SHP77 (cell line): ENCODE measurements at places on chromosomes 11 and 22.

GRCh38 chr11:44116234-44116830 lies 20.9 kb downstream of the EXT2 start:
- no peak for DNase-seq

- no peak for DNase-seq
Measured at GRCh38 chr22:49763696-49764095, 64.0 kb downstream of the BRD1 start.

DNA sequence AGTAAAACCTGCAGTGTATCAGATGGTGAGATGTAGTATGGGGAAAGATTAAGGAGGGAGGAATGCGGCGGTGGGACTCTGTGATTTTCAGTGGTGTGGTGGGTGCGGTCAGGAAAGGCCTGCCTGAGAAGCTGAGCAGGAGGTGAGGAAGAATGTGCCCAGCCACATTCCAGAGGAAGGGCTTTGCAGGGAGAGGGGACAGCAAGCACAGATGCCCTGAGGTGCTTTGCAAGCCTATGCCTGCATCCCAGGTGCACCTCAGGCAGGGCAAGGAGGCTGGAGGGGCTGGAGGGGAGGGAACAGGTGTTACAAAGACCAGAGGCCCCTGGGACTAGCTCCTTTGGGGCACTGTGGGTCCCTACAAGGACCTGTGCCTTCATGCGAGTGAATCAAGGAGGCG lies 42.1 kb downstream of the MYO7A start:
- DNase-seq: no peak

DNA sequence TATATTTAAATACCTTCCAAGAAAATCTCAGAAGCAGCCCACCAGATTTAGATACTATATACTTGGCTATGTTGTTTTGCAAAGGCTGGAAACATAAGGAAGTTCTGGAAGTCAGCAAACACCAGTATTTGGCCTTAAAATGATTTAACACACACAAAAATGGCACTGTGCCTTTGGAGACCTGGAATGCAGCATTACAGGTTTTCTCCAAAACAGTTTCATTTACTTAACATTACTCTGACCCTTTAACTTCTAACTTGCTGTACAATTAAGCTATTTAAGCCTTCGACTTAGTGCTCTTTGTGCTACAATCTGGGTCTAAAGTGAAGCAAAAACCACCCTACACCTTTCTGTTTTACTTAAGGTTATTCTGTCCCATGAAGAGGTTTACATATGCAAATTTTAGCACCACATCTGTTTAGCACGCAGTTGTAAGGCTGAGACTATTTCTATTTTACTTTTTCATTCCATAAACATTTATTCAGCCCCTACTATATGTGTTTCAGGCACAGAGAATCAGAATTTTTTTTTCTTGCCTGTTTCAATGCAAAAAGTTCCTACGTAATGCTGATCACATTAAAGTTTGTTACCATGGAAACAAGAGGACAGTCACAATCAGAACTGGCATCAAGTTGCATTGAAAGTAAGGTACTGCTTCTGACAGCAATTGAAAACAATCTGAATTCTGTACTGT lies 70.3 kb downstream of the MAML2 start:
- DNase-seq: no peak

GRCh38 chr22:49779211-49779610 lies 48.5 kb downstream of the BRD1 start:
- DNase-seq: no peak

GRCh38 chr11:12453243-12453642 lies 75.9 kb downstream of the PARVA start:
- no peak for DNase-seq

- DNase-seq: no peak
Measured at GRCh38 chr11:10866893-10867331, 9.1 kb upstream of the ZBED5 start.

GRCh38 chr11:86755146-86755545 lies 45.2 kb upstream of the PRSS23 start:
- DNase-seq: no peak

GRCh38 chr11:63845303-63845702 lies 6.4 kb downstream of the MARK2 start:
- no peak for DNase-seq

DNA sequence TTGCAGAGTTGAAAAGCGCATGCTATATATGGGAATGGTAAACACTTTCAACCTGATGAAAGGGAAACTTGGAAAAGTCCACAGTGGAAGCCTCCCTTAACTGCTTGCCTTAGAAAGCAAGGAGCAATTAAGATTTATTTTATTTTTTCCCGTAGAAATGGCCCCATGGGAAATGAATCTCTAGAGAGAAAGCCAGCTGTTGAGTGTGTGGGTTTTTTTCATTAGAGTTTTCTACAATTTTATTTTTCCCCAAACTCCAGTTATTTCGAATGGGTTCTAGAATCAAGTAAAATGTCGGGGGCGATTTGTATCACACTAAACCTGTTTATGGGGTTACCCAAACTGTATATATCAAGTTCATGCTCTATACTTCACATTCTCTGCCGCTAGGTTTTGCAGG lies at the start of gene OR5M3:
OR5M3 (minus strand) TSS at position 101 of the 400 bp plus-strand sequence. CDS start 2,855 bp downstream, outside the sequence.
- DNase-seq: no peak

GRCh38 chr11:31419138-31419537 lies 49.5 kb downstream of the DNAJC24 start:
- DNase-seq: no peak

DNA sequence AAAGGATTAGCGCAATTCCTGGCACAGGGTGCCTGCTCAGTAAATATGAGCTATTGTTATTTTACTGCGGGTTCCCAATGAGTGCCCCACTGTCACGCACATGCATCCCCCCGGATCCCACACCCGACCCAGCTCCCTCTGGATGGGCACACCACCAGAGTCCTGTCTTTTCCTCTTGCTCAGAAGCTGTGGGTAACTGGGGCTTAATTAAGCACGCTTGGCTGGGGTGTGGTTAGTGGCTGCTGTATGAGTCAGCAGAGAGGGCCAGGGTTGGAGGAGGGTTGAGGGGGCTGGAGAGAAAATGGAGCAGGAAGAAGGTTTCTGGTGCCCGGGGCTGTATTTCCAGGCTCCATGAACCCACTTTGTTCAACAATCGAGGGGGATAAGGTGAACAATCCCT lies 30.3 kb upstream of the NECTIN1 start:
- DNase-seq: no peak

DNA sequence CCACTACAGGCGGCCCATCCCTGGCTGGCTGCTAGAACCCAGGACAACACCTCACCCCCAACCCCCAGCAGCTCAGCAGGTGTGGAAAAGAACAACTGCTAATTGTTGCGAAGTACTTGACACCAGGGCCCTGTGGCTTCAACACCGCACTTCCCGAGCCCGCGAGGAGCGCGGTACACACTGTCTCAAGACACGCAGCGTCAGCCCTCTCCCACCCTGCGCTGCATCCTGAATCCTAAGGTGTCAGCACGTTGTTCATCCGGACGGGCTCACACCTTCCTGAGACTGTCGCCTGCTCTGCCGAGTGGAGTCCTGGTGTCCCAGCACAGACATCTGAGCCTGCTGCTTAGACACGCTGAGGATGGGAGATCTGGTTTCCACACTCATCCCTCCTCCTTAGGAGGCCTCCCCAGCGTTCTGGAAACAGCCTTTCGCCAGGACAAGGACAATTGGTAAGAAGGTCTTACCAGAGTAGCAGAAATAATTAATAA lies 1336.2 kb downstream of the BRD1 start:
- no peak for DNase-seq

DNA sequence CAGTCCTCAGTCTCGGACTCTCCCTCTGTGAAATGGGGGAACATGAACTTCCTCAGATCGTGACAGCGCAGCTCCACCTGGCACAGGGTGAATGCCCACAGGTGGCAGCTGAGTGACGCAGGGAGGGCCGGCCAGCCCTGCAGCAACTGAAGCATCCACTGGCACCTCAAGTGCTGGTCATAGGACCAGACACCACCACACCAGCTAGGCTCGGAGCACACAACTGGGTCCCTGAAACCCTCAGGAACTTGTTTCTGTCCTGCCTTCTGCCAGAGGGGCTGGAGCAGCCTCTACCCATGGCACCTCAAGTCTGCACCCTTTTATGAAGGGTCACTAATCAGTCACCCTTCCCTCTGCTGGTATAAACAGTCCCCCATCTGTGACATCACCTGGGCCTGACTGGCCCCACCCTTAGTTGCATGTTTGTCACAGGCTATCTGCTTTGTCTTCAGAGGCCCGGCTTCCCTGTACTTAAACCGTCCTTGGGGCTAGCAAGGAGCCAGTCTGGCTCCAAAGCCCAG lies 7.4 kb upstream of the CDC42BPG start:
- no peak for DNase-seq

DNA sequence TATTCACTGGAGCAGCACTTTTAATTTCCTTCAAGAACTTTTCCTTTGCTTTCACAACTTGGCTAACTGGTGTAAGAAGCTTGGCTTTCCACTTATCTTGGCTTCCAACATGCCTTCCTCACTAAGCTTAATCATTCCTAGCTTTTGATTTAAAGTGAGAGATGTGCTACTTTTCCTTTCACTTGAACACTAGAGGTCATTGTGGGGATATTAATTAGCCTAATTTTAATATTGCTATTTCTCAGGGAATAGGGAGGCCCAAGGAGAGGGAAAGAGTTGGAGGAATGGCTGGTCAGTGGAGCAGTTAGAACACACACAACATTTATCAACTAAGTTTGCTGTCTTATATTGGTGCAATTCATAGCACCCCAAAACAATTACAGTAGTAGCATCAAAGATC lies 24.6 kb upstream of the CCDC90B start:
- no peak for DNase-seq

- DNase-seq: no peak
Measured at GRCh38 chr11:10805741-10806140, 3.0 kb downstream of the EIF4G2 start.

DNA sequence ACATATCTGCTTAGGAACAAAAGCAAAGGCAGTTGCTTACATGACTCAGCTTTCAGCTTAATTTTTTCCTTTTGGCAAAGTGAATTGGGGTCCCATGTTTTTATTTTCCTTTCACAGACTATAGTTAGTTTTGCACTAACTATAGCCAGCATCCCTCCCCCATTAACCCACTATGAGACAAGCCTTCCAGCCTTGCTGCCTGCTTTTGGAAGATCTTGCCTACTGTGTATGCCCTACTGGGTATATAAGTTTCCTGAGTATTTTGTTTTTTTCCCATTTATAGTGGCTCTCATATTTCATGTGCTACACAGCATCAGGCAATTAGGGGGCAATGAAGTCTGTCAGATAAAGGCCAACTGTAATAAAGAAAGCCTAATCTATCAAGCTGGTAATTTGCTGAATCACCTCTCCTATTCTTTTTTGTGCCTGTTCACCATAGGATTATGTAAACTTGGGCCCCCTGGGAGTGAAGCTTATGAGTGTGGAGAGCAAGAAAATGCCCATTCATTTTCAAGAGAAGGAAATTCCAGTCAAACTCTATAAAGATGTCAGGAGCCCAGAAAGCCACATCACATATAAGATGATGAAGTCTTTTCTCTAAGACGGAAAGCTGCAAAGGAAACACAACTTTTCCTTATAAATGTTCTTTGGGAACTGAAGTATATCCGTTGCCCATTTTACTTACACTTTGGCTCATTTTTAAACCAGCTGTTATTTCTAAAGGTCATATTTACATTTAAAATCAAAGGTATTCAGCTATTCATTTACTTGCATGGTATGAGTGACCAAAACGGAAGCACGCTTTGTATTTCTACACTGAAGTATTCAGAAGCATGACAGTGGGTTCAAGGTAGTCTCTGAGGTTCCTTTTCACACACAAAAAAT lies 64.0 kb downstream of the CCDC83 start:
- no peak for DNase-seq

DNA sequence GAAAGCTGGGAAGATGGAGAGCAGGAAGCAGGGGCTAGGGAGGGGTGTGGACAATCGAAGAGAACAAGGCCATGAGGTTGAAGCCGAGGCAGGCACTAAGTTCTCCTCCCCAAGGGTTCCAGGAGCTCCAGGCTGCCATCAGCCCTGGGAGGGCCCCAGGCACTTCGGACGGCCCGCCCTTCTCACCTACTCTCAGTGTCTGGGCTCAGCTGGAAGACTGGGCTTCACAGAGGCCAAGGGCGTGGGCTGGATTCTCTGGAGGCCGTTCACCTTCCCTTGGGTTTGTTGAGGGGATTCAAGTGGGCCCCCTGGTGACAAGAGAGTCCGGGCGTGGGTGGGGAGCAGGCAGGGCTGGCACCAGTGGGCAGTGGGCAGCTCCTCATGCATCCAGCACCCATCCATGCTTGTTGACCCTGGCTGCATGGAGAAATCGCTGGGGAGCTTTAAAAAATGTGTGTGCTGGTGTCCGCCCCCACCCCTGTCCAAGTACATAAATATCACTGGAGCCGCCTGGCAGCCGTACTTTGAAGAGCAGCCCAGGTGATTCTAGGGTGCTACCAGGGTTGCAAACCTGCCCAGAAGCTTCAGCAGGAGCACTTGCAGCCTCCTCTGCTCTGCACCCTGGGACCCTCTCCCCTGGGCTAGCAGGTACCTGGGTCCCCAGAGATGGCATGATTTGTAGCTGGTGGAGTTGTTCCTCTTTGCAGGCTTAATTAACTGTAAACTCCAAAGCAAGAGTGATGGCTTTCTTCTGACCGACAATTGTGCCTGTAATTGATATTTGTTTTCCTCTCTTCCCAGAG lies 74.3 kb downstream of the RTL6 start:
- DNase-seq: no peak

DNA sequence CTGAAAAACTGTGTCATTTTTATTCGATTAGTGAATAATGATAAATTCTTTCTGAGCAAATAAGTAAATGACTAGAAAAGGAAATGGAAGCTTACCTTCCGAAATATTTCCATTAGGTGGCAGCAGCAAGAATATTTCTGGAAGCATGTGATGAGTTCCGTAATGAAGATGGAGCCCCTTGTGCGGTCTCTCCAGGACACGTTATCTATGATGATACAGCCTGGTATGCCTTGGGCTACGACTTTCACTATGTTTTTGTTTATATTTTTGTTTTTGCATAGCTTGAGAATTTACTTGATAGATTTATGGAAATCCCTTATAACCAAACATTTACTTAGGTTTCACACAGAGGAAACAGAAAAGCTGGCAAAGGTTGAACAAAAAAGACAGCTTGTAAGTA lies 25.7 kb downstream of the CASP5 start:
- DNase-seq: no peak

GRCh38 chr11:75468534-75469340 lies 35.7 kb upstream of the KLHL35 start:
- peak; percentile 7 for DNase-seq

- DNase-seq: peak; percentile 23
Measured at GRCh38 chr11:16312233-16312765, 44.0 kb downstream of the SOX6 start.

GRCh38 chr11:91791171-91791468 lies 433.5 kb upstream of the FAT3 start:
- DNase-seq: no peak

- no peak for DNase-seq
Measured at GRCh38 chr11:94142308-94143281, 14.0 kb downstream of the PANX1 start.
